ENCODE measurements at places on chromosomes 7 and 10. TPM values are rescaled to one million over a fixed set of nuclear protein-coding genes. Genes with fewer than 3 reads are reported as not detected.

HOGA1 gene
- 0.53 TPM for total RNA-seq

TSPAN33 gene
- 9.5 TPM for total RNA-seq

PVRIG gene
- 0.21 TPM for total RNA-seq

TWIST1 gene
- total RNA-seq = 22.9 TPM

ELMO1 gene
- 86.7 TPM for total RNA-seq

ZWINT gene
- 20.2 TPM for total RNA-seq

DNA sequence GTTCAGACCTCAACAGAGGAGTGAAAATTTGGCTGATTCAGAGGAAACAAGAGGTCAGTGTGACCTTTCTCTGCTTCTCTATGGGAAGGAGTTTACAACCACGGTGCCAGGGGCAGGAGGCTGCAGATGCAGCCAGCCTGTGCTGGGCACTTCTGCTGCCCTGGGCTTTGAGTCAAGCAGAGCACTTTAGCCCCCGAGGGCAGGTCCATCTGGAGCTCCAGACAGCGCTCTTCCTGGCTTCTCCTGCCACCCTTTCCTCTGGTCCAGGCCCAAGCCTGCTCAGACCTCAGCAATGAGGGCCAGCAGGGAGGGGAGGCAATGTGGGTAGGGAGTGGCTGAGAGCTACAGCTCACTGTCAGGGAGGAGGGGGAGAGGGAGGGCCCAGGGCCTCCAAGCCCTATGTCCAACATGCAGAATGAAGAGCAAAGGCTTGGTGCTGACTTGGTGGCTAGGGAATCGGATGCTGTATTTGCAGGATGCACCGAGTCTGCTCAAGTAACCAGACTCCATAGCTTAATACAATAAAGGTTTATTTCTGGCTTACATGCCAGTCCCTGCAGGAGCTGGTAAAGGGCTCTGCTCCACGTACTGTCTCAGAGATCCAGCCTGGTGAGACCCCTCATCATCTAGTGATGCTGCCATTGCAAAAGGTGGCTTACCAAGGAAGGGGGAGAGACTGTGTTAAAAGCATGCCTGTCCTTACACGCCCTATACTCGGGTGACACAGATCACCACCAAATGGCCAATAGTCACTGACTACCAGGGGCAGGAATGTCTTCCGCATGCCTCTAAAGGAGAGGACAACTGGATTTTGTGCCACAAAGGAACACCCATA lies 481.6 kb downstream of the RPS24 start:
- DNase-seq = no peak

DNA sequence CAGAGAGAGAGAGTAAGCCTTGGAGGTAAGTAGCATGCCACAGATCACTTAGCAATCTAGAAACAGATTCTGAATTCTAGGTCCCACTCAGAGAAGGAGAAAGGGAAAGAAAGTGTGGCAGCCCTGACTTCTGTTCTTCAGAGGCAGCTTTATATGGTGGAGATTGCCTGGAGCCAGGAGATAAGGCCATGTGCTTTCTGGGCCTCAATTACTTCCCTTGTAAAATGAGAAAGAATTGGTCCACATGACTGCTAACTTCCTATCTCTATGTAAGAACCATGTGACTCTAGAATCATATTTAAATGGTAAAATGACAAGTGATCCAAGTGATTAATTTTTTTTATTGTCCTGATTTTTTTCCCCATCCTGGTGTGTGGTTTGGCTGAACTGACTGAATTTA lies 64.1 kb downstream of the HHEX start:
- no peak for DNase-seq

GRCh38 chr7:148115308-148115707 lies 475.3 kb upstream of the C7orf33 start:
- no peak for DNase-seq

- DNase-seq = no peak
Observed at GRCh38 chr7:45220846-45221618, 63.4 kb downstream of the RAMP3 start.

GRCh38 chr10:31140716-31141115 lies 109.1 kb upstream of the ZNF438 start:
- DNase-seq = no peak

DNA sequence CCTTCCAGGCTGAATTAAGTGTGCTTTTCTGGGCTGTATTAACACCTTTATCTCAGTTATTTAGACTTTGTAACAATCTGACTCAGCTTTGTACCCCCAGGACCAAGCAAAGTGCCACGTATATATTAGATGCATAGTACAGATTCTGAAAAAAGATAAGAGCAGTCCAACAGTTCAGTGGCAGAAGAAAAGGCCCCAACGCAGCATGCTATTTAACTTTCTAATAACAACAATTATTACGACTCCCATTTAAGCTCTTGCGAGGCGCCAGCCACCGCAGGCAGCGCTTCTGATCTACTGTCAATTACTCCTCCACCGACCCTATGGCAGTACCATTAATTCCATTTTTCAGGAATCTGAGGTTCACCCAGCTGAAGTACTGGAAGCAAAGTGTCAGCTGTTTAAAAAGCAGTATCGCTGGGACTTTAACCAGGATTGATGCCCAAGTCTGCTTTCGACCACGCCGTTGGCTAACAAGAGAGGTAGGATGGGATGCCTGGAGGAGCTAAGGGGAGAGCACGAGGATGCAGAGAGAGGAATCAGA lies 638 bp downstream of the LIPA start:
- no peak for DNase-seq

- DNase-seq = no peak
Observed at GRCh38 chr10:17673471-17674061, 29.6 kb downstream of the STAM start.

- no peak for DNase-seq
Observed at GRCh38 chr7:150916670-150917069, 61.5 kb downstream of the KCNH2 start.

- no peak for DNase-seq
Observed at GRCh38 chr10:8282340-8282739, 227.9 kb downstream of the GATA3 start.

DNA sequence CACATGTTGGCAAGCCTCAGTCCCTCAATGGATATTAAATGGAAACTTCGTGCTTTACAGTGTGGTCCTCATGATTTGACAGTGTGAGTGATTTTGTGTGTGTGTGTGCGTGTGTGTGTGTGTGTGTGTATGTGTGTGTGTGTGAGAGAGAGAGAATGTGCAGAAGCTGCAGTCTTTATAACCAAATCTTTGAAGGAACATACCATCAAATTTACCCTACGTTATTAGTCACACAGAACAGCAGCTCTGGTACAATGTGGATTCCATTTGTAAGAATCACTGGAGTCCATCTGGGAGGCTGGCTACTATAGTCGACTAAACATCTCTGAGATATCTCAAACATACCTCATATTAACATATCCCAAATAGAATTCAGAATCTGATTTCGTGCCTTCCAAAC lies 928.0 kb upstream of the POT1 start:
- DNase-seq = no peak

DNA sequence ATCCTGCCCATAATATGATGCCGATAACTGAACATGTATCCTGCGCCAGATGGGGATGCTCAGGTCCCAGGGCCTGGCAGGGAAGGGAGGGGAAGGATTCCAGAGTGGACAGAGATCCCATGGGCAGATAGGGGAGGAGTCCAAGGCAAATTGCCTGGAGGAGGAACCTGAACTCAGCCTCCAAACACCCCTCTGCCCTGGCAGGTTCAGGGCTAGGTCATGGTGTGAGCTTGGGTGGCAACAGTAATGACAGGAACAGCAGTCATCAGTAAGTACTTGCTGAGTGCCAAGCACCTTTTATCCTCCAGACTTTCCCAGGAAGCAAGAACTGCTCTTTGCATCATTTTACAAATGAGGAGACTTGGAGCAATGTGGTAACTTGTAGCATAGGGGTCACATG lies 3.8 kb upstream of the PALD1 start:
- no peak for DNase-seq

DNA sequence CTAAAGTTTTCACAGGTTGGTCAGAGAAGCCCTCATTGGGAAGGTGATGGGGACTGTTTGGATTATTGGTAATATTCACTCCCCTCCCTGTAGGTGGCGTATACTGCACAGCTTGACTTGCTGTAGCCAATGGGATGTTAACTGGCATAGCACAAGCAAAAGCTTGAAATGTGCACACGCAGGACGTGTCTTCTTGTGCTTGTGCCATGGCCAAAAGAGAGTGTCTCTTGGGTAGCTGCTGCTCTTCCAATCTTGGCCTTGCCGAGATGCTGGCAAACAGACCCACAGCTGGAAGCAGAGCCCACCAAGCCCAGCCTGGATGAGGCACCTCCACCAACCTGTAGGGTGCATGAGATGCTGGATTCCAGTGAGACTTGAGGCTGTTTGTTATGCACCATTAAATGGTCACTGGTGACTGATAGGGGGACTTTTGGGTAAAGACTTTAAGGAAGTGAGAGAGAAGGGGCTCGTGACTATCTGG lies 266.0 kb downstream of the GRID1 start:
- DNase-seq = no peak

DNA sequence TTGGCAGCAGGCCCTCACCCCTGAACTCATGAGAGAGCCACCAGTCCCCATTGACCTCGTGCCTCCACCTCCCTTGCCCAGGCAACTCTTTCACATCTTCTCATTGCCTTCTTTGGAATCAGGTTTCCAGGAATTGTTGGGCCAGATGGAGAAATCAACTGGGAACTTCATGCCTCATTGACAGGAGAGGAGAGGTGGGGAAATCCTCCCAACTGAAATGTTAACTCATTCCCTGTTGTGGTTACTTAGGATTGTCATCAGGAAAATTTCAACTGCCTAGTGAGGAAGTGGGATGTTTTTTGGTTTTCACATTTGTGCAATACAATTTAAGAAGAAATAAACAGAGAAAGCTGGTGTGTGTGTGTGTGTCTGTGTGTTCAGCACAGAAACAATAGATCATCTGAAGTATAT lies 106.6 kb upstream of the INHBA start:
- no peak for DNase-seq

GRCh38 chr10:89852872-89853271 lies 151.5 kb downstream of the KIF20B start:
- no peak for DNase-seq

DNA sequence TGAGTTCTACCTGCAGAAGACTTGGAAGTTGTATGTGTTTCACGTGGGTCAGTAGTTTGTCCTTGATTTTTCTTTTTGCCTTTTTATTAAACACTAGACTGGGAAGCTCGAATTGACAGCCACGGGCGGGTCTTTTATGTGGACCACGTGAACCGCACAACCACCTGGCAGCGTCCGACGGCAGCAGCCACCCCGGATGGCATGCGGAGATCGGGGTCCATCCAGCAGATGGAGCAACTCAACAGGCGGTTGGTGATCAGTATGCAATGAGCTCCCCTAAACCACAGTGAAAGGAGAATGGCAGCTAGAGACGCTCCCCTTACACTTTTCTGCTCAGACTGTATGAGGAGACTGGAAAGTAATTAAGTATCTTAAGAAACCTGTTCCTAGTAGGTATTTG lies 126.7 kb upstream of the STK17A start:
- DNase-seq = no peak

DNA sequence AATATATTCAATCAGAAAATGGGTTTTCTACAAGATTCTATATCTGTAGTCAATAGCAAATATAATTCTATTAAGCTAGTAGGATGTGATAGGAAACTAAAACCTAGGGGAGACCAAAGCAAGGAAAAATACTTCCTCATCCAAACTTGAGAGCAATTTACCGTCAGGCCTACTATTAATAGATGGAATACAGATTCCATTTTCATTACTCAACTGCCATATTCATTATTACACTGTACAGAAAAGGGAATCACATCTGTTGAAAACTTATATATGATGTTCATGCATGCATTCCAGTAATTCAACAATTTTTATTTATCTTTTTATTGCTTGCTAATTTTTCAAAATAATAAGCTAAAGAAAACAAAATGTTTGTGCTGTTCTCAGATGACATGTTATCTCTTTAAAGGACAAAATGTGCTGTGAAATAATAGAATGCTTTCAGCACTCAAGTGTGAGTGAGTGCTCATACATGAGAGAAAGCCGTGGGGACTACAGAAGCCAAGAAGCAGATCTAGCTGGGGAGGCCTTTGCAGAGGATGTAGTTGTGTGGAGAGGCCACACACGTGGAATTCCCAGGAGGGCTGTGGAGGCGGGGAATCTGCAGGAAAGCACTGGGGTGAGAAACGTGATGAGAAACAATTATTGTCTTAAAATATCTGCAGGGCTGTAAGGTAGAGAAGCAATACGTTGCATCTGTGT lies 110.0 kb downstream of the EGFR start:
- DNase-seq = no peak
